ENCODE measurements at places on chromosomes 2 and 18.

GRCh38 chr18:75984853-75985252 lies 510.2 kb downstream of the ZNF516 start:
- no peak for DNase-seq

DNA sequence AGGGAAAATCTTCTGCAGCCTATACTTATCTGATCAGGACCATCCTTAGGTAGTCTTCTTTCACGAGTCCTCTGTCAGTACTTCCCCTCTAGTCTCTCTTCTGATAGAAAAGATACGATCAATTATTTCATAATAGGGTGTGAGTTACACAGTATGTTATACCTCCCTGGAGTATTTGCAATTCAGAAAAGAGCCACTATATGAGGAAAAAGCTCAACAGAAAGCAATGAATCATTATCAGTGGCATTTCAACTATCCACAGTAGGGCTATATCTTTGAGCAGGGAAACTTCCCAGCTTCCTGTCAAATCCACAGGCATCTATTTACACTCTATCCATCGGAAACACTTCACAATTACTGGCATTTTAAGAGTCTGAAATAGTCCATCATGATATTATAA lies 105.3 kb upstream of the ACVR2A start:
- DNase-seq = no peak

GRCh38 chr18:8812631-8813030 lies 107.3 kb downstream of the MTCL1 start:
- no peak for DNase-seq

DNA sequence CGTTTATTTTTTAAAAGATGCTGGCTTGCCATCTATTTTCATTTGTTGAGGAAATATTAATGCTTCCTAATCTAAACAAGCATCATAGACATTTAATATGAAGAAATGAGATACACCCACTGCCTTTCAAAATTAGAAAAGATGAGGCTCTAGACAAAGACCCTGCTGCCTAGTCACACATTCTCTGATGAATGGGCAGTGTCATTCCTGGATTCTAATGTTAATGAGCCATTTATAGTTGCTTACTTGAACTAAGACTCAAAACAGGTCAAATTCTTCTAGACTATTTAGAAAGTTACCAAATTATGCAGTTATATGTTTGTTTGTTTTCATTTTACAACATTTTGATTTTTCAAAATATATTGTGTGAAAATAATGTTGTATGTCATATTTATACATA lies 237.6 kb downstream of the CDH7 start:
- DNase-seq = no peak

DNA sequence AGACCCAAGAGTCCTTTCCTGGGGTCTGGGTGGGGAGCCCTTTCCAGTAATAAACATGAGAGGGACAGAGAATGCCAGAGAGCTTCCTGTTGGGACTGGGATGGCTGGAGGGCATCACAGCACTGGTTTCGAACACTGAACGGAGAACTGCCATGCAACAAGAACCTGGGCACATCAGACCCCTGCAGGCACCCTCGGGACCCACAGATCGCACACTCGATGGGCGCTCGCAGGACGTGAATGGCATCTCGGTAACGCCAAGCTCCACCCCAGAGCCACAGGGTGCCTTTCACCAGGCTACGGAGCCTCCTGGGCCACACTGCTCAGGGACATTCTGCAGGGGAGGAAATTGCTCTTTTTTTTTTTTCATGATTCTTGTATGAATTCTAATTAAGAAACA lies 25.1 kb downstream of the SLC66A2 start:
- no peak for DNase-seq

DNA sequence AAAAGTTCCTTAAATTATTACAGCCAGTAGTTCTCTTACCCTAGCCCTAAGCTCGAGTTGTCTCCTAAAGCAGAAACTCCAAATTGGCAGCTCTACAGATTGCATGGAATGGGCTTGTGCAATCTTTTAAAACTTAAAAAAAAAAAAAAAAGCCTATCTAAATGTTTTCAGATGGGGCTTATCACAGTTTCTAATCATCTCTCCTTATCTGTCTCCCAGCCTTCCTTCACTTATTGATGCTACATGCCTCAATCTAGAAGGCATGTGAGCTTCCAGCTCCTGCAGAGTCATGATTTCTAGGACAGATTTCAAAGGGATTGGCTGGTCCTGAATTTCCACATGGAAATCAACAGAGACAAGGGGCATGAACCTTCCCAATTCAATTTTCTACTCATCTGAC lies 33.1 kb upstream of the PELI1 start:
- DNase-seq = no peak

DNA sequence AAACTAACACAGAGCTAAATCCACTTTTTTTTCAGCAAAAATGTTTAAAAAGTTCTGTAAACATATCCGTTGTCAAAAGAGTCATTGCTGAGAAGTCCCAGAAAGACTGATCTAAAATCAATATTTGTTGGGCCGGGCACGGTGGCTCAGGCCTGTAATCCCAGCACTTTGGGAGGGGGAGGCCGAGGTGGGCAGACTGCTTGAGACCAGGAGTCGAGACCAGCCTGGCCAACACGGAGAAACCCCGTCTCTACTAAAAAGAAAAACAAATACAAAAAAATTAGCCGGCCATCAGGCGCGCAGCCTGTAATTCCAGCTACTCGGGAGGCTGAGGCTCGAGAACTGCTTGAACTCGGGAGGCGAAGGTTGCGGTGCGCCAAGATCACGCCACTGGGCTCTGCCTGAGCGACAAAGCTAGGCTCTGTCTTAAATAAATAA lies 1.4 kb downstream of the OLA1 start:
- no peak for DNase-seq

GRCh38 chr2:197339496-197340220 lies 29.1 kb upstream of the ANKRD44 start:
- no peak for DNase-seq

- DNase-seq = no peak
Measured at GRCh38 chr18:3118195-3119010, 101.4 kb downstream of the MYOM1 start.

GRCh38 chr2:96601382-96602292 lies 36.5 kb downstream of the KANSL3 start:
- no peak for DNase-seq

- DNase-seq = no peak
Measured at GRCh38 chr2:188720811-188721605, 253.2 kb upstream of the COL3A1 start.

- DNase-seq = no peak
Measured at GRCh38 chr2:168143813-168144212, 103.6 kb downstream of the STK39 start.

GRCh38 chr18:52869942-52870907 lies 530.2 kb downstream of the DCC start:
- no peak for DNase-seq

- DNase-seq = no peak
Measured at GRCh38 chr2:11227595-11227994, 72.3 kb downstream of the SLC66A3 start.

GRCh38 chr18:9828506-9829396 lies 57.0 kb upstream of the TXNDC2 start:
- no peak for DNase-seq

- no peak for DNase-seq
Measured at GRCh38 chr2:114542695-114543094, 100.3 kb downstream of the DPP10 start.

DNA sequence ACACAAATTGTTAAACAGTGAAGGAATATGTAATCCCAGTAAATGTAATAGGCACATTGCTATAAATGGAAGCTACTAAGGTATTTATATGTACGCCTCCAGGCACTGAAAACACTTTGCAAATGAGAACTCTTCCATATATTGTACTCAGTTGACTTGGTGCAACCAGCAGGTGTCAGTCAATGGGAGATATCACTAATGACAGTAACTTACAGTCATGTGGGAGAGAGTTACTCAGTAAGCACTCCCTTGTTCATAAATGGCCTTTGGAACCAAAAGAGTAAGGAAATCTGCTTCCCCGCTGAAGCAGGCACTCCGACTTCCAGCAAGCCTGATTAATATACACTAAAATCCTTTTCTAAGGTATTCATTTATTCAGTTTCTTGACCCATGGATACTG lies 5.9 kb downstream of the MDH1 start:
- no peak for DNase-seq

DNA sequence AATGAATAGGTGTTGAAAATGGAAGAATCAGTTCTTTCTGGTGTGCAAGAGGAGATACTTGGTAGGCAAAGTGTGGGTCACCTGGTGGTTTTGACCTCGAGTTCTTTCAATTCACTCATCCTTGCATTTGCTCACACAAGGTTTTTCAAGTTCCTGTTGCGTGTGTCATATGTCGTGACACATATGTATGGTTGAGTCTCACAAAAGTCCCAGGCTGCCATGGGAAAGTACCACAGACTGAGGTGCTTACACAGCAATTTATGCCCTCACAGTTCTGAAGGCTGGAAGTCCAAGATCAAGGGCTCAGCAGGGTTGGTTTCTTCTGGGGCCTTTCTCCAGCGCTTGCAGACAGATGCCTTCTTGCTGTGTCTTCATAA lies 64.4 kb downstream of the NCK2 start:
- no peak for DNase-seq

DNA sequence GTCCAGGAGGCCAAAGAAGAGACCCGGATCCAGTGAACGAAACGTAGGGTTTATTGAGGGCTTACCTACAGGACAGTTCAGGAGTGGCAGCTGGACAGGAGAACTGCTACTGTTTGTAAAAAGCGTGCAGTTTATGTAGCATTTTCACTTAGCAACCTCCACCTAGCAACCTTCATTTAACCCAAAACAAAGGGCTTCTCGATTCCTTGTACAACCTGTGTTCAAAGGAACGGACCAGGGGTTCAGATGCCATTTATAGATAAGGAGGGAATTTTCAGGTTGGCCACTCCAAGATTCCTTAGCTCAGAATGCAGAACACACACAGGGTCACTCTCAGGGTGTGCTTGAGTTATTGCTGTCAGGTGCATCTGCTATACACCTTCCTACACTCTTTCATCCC lies 65.1 kb upstream of the YWHAQ start:
- no peak for DNase-seq

DNA sequence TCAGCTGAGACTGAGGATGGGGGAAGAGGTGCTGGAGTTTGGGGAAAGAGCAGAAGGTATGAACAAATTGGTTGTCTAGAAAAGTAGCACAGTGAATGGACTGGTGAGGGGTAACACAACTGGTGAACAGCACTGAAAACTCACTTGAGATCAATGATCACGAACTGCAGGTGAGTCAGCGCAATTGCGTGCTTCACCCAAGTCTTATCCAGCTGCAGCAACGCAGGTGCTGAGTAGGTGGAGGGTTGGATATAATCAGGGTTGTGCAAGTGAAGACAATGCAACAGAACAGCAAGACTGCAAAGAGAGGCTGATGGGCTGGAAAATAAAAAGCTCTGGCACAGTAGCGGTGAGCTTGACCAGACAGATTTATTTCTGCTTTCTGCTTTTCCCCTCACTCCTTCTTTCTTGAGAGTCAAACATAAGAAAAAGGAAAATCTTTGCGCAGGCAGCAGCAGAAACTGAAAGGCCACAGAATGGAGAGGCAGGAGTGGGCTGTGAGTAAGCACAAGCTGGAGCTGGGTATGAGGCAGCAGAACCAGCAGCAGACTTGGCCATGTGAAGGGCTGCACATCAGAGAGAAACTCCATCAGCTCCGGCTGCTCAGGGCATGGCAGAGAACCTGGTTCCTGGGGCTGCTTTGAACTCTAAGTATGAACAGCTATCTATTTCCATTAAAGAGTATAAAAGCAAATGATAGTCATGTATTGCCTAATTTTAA lies 99.4 kb upstream of the ARL5A start:
- DNase-seq = no peak

GRCh38 chr2:107543793-107544192 lies 282.9 kb upstream of the RGPD4 start:
- no peak for DNase-seq

DNA sequence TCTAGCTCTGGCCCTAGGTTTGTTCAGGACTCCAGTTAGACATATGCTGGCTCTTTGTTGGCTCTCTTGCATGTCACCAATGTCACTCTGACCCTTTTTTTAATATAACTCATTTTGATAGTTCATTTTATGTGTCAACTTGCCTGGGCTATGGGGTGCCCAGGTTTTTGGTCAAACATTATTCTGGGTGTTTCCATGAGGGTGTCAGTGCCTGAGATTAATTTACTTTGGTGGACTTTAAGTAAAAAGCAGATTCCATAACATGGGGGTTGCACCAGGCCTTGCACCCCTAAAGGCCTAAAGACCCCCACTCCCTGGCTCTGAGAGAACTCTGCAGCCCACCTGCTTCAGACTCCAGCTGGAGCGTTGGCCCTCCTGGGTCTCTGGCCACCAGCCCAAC lies 48.1 kb upstream of the SNTG2 start:
- DNase-seq = no peak

DNA sequence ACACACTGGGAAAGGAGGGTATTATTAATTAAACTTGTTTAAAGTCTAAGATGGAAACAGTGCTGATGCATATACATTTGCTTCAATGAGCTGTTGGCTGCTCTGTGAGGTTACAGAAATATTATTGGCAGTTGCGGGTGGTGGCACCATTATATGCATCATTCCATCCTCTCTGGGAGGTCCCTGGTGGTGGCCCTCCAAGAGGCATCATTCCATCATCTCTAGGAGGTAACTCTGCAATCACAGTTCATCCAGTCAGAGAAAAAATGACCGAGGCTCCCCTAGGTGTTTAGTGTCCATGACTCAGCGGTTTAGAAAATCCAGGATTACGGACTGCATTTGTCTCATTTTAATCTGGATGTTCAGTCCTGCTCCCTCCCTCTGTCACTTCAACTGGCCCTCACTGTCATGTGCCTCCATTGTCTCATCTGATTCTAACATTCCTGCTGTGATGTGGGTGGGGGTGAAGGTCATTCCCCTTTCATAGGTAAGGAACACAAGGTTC lies 15.4 kb downstream of the AFF3 start:
- no peak for DNase-seq

DNA sequence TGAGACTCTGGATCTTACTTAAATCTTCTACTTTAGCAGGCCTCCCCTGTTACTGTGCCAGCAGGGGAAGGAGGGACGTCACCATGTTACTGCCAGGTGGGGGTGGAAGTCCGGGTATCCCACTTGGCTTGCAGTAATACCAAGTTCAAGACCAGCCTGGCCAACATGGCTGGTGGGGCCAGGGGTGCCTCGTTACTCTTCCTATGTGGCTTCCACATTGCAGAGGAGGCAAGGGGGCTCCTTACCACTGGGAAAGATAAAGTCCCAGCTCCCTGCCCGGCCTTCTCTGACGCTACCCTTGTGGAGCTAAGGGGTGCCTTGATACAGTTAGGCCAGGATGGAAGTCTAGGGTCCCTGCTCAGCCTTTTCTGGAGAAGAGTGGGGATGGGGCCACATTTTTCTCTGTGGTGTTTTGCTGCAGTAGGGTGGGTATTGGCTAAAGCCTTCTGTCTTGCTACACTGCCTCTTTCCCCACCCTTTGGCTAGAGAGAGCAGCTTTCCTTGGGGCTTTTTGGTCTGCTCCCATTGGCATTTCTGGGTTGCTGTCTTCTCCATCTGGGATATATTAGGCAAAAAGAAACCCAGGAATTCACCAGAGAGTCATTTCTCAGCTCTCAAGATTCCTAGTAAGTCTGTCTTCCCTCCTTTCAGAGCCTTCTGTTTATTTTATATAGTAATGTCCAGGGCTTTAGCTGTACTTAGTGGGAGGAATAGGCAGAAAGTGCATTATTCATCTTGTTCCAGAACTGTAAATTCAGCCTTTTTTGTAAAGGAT lies 21.9 kb downstream of the ELMOD3 start:
- no peak for DNase-seq
